H7 (cell line): ENCODE measurements at places on chromosomes 12 and 14. TPM values are rescaled to one million over a fixed set of nuclear protein-coding genes. Genes with fewer than 3 reads are reported as not detected.

GRCh38 chr14:91354221-91354916, 63.3 kb downstream of the CCDC88C start:
- DNase-seq: no peak

Gene OTOGL
- 0.22 and 0.31 TPM in 2 replicates for total RNA-seq

DNA sequence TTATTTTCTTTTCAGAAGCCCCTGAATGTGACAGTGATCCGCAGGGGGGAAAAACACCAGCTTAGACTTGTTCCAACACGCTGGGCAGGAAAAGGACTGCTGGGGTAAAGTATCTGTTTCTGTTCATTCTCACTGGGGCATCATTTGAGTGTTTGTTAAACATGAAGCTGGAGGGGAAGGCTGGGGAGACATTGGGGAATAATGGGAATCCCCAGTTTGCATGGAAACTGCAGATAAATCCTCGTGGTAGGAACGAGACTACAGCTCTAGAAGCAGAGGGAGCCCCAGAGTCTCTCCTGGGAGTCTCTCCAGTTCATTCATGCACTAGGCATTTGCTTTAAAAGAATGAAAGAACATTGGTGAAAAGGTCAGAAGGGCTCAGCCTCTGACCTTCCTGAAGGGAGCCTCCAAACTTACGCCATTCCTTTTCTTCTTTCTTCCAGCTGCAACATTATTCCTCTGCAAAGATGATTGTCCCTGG, 2.5 kb upstream of the CFAP251 start:
- DNase-seq: peak; percentile 11

GRCh38 chr12:74794522-74794921, 256.9 kb downstream of the ATXN7L3B start:
- DNase-seq: no peak

GRCh38 chr12:94267537-94267872, 119.1 kb downstream of the PLXNC1 start:
- DNase-seq: no peak

DNA sequence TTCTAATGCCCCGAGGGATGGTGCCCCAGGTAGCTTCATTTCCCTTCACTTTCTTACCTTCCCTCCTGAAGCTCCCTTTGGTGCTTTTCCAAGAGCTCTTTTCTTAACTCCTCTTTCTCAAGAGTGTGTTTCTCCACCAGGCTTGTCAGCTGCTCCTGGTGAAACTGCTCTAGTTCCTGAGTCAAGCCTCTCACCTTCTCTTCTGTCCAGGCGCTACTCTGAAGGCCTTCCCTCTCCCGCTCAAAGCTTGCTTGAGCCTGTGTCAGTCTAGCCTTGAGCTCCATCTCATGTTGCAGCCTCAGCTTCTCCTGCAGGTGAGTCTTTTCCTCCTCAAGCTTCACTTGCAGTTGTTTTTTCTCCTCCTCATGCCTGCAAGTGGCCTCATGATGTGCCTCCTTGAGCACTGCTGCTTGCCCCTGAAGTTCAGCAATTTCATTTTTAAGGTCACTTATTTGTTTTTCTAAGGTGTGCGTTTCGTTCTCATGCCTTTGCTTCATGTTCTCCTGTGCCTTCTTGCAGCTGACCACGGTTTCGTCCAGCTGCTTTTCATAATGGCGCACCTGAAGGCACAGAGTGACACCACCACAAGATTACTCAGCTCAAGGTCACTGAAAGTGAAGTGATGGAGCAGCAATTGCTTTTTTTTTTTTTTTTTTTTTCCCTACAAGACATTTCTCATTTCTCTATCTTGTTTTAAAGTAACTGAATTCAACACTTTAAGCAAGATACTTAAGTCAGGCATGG, 71.0 kb downstream of the NIN start:
- no peak for DNase-seq

DNA sequence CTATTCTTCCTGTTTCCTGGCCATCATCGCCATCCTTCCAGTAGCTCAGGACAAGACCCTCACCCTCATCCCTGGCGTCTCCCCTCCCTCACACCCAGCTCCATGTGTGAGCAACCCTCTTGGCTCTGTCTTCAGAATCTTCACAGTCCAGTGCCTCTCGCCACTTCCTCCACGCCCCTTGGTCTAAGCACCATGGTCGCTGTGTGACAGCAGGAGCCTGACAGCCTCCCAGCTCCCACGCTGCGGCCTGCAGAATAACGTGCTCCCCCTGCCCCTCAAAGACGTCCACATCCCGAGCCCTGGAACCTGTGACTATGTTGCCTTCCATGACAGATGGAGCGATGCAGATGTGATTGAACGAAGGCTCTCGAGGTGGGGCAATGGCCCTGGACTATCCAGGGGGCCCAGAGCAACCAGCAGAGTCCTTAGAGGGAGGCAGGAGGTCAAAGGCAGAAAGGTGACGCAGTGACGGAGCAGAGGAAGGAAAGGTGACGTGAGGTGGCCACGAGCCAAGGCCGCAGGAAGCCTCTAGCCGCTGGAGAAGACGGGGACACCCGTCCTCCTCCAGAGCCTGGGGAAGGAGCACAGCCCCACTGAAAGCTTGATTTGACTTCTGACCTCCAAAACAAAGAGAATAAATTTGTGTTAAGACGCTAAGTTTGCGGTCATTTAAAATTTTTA, 139.8 kb downstream of the CALM1 start:
- DNase-seq: no peak

- peak; percentile 40 for DNase-seq
These were observed 96.1 kb downstream of the TMEM121 start for GRCh38 chr14:105622329-105622955.

DNA sequence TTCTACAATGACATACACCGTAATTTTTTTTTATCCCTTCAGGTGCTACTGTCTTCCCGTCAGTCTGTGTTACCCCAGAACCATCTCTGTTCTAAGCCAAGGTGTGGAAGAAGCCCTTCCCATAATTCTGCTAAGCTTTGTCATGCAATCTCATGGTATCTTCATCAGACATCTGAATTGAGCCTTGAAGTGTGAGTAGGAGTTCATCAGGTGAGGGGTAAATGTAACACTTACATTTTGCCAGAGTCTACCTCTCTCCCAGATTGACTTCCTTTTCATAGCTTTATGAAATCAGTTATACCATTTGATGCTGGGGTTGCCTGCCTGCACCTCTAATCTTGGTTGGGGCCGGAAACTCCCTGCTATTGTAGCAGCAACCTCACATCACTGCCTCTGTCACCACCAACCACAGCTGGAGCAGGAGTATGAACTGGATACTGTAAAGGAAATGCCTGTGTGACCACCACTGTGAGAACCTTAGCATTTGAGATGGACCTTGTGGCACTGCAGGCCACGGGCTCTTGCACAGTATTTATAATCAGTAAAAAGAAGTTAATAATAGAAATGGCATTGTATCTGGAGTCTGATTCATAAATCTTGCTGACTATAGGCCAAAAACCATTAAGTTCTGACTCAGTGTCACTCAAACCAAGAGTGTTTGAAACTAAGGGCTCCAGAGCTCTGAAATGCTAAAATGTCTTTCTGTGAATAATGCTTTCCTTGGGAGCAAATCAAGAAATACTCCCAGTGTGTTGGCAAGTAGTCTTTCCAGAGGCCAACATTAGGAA, 58.7 kb upstream of the STK38L start:
- no peak for DNase-seq

GRCh38 chr12:65014504-65015271, 106.4 kb downstream of the WIF1 start:
- no peak for DNase-seq

DNA sequence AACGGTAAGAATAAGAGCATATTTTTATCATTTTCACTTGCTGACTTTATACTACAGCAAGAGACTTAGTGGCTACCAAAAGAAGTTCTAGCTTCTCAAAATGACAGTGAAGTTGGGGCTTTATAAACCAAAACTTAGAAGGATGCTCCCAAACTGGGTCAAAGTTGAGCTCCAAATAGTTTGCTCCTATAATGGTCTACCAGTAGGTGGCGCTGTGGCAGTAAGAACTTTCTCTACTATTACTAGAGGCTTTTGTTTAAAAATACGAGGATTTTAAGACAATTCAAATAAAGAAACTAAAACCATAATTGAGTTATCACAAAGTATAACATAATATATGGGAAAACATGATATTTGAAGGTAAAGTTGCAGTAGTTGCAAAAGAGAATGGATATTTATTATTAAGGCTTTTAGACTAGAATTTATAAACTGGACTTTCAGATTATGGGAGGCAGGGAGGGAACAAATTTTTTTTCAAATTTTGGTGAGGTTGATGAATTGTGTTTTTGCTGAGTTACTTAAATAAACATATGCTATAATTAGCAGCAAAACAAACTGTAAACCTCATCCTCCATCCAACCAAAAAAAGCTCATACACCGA, 75.0 kb downstream of the TGFB3 start:
- DNase-seq: peak; percentile 36

Gene EPYC
- total RNA-seq: not detected in 2 replicates

Gene TAS2R42
- total RNA-seq: not detected in 2 replicates

DNA sequence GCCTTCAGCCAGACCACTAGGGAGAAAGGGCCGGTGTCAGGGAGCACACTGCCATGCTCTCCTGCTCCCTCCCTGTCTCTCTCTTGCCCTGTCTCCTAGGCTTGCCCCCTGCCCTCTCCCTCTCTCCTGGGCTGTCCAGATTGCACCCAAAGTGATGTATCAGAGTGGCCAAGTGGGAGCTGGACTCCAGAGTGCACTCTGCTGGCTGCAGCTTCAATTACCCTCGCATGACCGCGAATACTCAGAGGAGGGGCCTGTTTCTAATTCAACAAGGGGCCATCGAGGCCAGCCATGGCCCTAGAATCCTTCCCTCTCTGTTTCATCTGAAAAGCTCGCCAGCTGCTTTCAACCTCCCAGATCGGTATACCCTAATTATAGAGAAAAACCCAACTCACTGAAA, 206.4 kb upstream of the FKBP4 start:
- peak; percentile 70 for DNase-seq

DNA sequence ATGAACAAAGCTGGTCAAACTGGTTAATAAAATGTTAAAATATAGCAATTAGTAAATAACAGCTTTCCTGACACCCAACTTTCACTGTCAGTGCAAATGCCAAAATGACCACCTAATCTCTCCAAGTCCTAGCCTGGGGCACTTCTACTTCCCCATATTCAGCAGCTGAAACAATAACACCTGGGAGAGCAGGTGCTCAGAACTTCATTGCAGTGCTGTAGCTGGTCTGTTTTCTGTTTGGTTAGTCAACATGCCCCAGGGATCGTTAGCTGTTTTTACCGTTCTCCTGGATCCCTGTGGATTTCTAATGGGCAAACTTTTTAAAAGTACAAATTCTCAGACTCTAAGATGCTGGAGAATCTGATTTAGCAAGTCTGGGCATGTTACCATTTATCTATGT, 759.7 kb downstream of the GALC start:
- no peak for DNase-seq

GRCh38 chr12:113955109-113955970, 10.8 kb downstream of the RBM19 start:
- DNase-seq: peak; percentile 72

- DNase-seq: no peak
These were observed 28.3 kb downstream of the TRIM9 start for GRCh38 chr14:51066576-51066975.

Gene RILPL1
- total RNA-seq: 12.4 and 13.2 TPM in 2 replicates

GRCh38 chr14:54818201-54819133, 84.2 kb downstream of the GCH1 start:
- DNase-seq: no peak

Gene TPH2
- total RNA-seq: 0.11 TPM in 1 of 2 replicates, not detected in the other

GRCh38 chr14:95475540-95476240, 40.8 kb downstream of the SYNE3 start:
- no peak for DNase-seq

GRCh38 chr12:43957732-43958372, 122.0 kb downstream of the TMEM117 start:
- peak; percentile 58 for DNase-seq

Gene TAS2R9
- total RNA-seq: not detected in 2 replicates

DNA sequence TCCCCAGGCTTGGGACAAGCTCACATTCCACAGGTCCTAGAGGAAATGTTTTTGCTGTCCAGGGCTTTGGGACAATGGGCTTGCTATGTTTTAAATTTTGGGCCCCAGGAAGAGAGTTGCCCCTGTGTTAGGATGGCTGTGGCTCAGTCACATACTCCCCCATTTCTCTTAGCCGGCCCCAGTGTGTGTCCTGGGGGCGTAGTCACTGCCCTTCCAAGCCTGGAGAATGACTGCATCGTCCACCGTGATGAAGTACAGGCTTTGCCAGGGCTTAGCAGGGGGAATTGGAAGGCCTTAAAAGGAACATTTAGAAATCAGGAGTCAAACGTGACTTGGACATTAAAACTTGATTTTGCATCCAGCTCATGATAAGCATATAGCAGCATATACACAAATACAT, 293.6 kb downstream of the CACNA1C start:
- DNase-seq: no peak

Gene EGLN3
- total RNA-seq: 10.6 and 12.3 TPM in 2 replicates

Gene CCDC184
- 0.07 and 0.17 TPM in 2 replicates for total RNA-seq

Gene IL22
- total RNA-seq: not detected in 2 replicates

- DNase-seq: no peak
These were observed 32.7 kb downstream of the SLC25A21 start for GRCh38 chr14:37139710-37140109.

- no peak for DNase-seq
These were observed 82.7 kb downstream of the VEZT start for GRCh38 chr12:95300286-95300685.

GRCh38 chr12:114167431-114167830, 201.3 kb upstream of the RBM19 start:
- DNase-seq: no peak

DNA sequence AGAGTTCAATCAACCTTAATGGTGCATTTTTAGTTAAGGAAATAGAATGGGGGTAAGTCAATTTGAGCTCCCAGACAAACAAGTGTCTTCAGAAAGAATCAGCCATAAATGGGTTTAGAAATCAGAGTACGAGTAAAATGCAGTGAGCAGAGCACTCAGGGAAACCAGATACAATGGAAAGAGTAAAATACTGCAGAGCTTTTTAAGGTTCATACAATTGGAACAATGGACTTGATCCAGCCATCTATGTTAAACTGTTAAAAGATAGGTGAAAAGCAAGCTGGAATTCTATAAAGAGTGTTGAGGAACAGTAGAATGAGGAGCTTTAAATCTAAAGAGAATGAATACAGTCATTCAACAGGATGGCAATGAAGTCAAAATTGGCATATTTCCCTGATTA, 23.8 kb upstream of the PCNX4 start:
- no peak for DNase-seq

DNA sequence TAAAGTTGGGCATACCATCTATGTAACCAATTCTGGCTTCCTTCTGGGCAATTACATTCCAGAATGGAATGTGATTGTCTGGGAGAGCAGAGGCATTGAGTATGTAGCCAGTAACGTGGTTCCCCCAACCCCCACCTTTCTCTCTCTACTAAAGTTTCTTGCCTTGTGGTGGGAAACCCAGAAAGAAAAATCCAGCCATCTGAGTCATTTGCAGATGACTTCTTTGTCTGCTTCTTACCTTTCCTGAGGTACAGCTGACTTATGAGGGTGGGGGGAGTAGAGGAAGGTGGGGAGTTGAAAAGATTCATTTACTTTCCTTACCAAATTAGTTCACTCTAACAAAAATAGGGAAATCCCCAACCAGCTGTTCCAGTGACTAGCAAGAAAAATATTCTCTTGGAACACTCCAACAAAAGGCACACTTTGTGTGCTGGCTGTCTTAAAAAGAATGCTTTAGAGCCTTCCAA, 112.1 kb upstream of the FRMD6 start:
- DNase-seq: peak; percentile 17

- DNase-seq: no peak
These were observed 1193.3 kb downstream of the FLRT2 start for GRCh38 chr14:86723254-86723624.

Gene CLEC4D
- 0.07 TPM in 1 of 2 replicates, not detected in the other for total RNA-seq

Gene SPTB
- total RNA-seq: 0.17 and 0.22 TPM in 2 replicates

GRCh38 chr12:12133259-12133658, 62.5 kb downstream of the BCL2L14 start:
- DNase-seq: no peak

Gene KCNA5
- total RNA-seq: 0.85 and 1.7 TPM in 2 replicates

Gene ABCD4
- 57.4 and 68.6 TPM in 2 replicates for total RNA-seq

GRCh38 chr12:106234449-106234848, 13.4 kb downstream of the CKAP4 start:
- DNase-seq: no peak

Gene FOXG1
- total RNA-seq: 0.04 and 0.14 TPM in 2 replicates
